ENCODE measurements at places on chromosomes 2 and 18. TPM values are rescaled to one million over a fixed set of nuclear protein-coding genes. Genes with fewer than 3 reads are reported as not detected.

LYPD6 gene
- not detected for total RNA-seq

DNA sequence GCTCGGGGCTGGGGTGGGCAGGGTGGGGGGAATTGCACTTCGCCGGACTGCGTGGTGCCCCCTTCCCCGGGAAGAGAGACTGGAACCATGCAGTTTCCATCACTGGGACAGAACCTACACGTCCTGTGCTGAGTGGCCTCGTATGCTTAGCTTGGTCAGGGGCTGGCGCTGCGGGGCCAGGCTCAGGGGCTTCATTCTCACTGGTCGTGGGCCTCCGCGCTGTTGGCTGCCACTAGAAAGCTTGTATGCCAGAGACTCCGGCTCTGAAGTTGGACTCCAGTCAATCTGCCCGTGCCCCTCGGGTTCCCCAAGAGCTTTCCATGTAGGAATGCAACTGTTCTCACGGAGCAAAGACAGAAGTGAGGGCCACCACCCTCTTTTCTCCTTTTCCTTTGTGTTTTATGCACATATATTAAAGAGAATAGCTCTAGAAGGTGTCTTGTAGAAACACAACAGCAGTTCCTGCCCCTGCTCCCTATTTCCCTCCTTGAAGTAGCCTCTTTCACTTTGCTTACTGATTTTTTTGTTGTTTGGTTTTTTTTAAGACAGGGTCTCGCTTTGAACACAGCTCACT, 64.0 kb upstream of the YWHAQ start:
- DNase-seq = no peak

ACADL gene
- total RNA-seq = not detected

DNA sequence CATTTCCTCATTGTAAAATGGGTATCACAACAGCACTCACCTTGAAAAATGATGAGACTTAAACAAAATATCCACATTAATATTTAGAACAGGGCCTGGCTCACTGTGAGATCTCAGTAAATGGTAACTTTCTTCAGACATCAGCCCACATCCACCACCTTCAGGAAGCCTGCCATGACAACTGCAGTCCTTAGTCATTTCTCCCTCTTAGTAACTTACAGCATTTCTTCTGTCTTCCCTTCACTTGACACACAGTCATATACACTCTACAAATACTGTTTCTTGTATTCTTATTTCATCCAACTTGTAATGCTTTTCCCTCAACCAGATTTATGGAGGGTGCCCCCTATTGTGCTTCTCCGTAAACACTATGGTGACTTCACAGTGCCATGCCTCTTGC, 263.0 kb downstream of the ZNF516 start:
- DNase-seq = no peak
